NCI-H69 (cell line): ENCODE measurements at places on chromosomes 6 and 20.

GRCh38 chr6:107533415-107534059 is 43.6 kb downstream of the SOBP start:
- DNase-seq: no peak

DNA sequence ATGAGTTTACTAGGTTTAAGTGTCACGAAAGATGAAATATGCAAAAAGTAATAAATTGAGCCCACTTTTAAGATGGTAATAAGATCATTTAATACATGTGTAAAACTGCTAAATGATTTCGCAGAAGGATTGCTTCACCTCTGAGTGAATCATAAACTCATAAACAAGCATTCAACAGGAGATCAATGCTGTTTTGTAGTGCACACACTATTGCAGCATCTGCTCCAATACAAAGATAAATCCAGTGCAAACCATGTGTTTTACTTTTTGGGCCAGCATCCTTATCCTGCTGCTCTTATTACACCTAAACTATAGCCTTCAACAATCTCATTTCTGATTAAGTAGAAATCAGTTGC is 400.1 kb downstream of the NKAIN2 start:
- DNase-seq: peak; percentile 48

DNA sequence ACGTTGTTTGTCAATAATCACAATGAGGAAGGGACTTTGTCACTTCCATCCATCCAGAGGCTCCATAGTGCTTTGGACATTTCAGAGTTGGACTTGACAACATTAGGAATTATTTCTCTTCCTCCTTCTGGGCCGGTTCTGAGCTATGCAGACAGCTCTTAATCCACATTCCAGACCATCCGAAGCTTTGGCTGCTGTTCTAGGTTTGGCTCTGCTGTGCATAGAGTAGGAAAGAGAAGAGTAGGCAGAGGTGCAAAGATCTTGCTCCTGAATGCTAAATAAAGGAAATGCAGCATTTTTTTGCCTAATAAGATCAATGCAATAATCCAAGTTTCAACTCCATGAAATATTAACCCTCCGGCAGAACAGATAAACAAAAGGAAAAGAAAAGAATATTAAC is 251.8 kb upstream of the PRND start:
- no peak for DNase-seq

GRCh38 chr6:21971541-21971940 is 325.3 kb downstream of the PRL start:
- DNase-seq: no peak

DNA sequence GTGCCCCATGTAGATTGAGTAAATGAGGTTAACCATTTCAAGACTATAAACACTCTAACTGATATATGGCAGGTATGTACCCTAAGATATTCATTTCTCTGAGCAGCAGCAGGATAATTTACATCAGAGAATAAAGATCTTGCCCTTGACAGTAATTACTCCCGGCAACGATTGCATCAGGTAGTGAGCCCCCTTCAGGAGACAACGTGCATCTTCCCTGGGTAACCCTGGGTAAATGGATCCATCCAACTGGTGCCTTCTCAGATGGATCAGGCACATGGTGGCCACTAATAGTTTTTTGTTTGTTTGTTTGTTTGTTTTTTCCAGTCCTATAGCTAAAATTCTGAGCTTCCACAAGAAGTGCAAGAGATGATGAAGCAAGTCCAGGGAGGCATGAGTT is 469.4 kb upstream of the SLC35B3 start:
- peak; percentile 42 for DNase-seq

DNA sequence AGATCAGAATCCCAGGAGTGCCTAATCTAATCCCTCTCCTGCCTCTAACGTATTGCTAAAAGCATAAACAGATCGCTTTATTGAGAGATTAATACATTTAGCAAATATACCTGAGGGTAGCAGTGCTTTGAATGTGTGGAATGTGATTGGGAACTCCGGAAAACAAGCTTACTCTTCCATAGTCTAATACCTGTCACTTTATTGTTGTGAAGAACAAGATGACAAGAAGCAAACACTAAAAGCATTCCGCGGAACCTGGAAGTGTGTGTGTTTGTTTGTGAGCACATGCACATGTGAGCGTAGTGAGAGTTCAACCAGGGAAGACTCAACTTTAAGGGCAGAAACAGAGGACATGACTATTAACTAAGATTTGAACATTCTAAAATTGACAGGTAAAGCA is 265.0 kb upstream of the GJE1 start:
- DNase-seq: no peak
